Psoas muscle (tissue), 8 donors: ENCODE measurements at places on chromosomes 2 and 18. TPM values are rescaled to one million over a fixed set of nuclear protein-coding genes. Genes with fewer than 3 reads are reported as not detected.

DNA sequence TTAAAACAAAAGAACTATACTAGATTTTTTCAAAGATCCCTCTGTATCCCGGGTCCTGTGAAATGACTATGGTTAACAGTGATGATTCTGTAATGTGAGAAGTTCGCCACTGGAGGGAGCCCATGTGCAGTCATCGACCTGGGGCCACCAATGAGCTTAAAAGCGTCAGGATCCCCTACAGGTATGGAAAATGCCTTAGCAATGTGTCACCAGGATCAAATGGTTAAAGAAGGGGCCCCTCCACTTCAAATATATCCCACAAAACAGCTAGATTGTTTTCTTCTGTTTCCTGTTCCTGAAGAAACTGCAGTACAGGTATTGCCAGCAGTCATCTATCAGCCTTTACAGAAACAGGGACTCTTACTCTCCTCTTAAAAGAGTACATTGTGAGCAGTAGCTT is 15.3 kb downstream of the CHRNA1 start:
- peak; percentile 37 for DNase-seq

- DNase-seq = no peak
These were observed 93.0 kb upstream of the CTDP1 start for GRCh38 chr18:79586436-79587225.

The UGT1A4 gene
- total RNA-seq = not detected

DNA sequence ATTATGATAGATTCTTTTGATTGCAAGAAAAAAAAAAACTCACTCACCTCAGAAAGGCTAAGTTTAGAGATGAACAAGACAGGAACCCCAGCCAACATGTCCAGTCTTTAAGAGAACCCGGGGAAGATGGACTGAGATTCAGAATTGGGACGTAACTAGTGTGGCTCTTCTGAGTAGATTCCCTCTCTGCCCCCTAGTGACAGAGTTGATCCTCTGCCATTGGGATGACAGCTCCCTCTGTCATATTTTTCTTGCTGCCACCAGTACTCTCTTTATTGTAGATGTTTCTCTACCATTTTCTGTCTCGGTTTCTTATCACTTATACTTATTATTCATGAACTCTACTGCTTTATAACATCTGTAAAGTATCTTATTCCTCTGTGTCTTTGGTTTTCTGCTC is 77.7 kb downstream of the GULP1 start:
- no peak for DNase-seq

- no peak for DNase-seq
These were observed 393.9 kb downstream of the LRRTM1 start for GRCh38 chr2:79910643-79911042.

The SCG2 gene
- total RNA-seq = not detected

GRCh38 chr2:128405981-128406613 is 87.4 kb upstream of the HS6ST1 start:
- DNase-seq = no peak

- DNase-seq = no peak
These were observed 21.6 kb upstream of the PDIA6 start for GRCh38 chr2:10834068-10834655.

The GREB1 gene
- 14.6 TPM for total RNA-seq

DNA sequence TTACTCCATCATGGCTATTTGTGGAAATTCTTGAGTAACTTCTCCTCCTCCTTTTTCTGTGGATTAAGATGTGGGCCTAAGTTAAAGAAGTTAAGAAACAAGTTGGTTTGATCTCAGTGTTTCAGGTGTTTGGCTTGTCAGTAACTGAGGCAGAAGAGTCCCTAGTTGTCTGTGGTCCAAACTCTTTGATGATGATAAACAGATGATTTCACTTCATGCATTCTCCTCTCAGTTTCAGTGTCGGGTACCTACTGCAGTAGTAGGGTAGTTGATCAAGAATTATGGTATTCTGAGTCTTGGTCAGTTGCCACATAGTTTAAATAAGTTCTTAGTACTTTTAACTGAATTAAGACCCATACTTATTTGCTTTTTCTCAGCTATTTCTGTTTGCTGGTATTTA is 85.6 kb downstream of the NCOA1 start:
- no peak for DNase-seq

DNA sequence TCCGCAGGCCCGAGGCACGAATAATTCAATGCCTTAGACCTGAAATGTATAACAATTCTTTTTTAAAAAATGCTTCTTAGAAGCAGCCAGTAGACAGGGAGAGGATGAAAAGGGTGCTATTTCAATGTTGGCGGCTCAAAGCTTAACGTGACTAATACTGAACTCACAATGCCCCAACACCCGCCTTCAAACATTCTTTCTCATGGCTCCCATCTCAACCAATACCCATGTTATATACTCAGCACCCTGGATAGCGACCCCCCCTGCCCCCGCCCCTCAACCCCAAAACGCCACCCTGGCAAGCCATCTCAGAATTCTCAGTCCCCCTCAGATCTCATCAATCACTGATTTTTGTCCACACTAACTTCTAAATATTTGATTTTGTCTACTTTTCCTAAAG is 4.4 kb downstream of the FBXO41 start:
- DNase-seq = no peak

The TNFAIP6 gene
- 0.32 TPM for total RNA-seq

The CXCR2 gene
- total RNA-seq = 1.3 TPM

DNA sequence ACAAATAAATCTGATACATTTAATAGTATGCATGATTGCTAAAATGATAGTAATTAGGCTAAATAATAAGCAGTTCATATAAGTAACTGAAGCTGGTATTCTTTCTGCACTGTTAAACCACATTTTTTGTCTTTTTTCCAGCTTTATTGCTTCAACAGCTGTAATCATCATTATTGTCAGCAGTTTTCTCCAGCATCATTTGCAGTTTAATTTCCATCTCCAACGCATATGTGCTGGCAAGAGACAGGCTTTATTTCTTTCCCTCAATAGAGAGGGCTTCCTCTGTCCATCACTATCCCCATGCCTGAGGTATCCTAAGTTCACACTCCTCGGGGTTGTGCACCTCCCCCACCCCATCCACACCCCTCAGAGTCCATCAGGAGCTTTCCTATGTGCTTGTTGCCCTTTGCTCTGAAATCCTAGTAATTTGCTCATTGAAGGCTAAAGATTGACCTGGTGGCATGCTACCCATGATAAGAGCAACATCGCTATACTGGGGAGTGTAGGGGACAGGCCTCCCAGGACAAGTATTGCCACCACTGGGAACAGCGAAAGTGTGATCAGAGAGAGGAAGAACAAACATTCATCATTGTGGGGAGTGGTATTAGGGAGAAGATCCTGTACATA is 37.1 kb downstream of the B4GALT6 start:
- no peak for DNase-seq

The IL36A gene
- not detected for total RNA-seq

DNA sequence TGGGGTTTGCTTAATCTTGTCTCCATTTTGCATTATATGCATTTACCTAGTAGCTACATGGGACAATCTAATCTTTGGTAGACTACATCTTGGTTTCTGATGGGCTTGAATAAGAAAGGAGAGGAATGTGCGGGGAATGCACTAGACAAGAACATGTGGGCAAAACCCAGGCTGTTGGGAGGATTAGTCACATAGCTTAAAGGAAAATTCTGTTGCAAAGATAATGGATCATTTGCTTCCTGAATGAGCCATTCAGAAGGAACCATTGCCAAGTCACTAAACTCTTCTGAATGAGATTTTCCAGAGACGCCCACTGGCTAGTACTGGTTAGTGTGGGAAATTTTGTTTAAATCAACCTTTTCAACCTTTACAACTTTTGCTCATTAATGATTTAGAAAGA is 84.8 kb downstream of the OSBPL6 start:
- no peak for DNase-seq

The ZNF804A gene
- not detected for total RNA-seq

The NTSR2 gene
- not detected for total RNA-seq

DNA sequence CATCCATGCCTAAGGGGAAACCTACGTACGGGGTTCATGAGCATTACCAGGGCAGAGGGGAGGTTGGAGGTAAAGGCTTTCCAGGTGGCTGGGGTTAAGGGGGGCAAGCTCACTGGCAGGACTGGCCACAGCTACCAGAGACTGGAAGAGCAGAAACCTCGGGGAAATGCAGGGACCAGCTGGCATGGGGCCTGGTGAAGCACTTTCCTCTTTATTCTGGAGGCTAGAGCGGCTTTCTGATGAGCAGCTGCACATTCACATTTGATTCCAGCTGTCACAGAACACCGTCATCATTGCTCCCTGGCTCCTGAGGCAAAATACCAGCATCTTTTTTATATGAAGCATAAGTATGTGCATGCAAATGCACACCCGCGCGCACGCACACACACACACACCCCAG is 28.7 kb upstream of the LRRC30 start:
- no peak for DNase-seq

GRCh38 chr2:202377207-202377761 is 1.2 kb downstream of the BMPR2 start:
- peak; percentile 76 for DNase-seq

The SCN9A gene
- 0.36 TPM for total RNA-seq

- DNase-seq = no peak
These were observed 12.7 kb downstream of the KCNF1 start for GRCh38 chr2:10924441-10924840.

DNA sequence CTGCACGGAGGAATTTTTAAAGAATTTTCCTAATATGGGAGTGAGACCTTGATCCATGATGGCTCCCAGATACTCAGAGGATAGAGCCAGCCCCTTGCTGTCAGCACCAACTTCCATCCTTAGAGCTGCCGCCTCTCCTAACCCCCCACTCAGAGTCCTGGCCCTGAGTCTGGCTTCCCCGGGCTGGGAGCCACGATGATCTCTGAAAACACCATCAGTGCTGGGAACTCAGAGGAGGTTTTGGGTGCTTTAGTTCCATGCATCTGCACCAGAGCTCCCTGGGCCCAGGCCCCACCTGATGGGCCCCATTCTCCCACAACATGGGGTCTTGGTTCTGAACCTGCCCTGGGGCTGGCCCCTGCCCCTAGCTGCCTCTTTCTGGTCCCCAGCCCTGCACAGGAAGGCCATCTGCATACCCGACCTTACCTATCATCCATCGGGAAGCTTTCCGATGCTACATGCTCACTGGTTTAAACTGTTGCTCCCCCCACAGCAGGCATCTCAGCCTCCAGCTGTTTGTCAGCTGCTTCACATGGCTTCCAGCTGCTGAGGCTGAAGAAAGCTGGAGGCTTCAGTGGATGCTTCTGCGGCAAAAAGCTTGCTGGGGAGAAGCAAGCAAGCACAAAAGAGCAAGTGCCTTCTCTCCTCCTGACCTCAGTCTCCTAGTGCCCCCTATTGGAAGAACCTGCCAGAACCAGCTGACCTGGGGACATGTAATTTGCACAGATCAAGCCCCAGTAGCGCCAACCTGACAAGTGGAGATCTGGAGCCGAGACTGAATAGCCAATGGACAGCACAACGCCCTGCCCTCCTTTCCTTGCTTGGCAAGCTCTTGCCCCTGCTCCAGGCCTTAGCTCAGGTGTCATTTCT is 24.2 kb upstream of the RHOB start:
- no peak for DNase-seq

The ATL2 gene
- 59.2 TPM for total RNA-seq

DNA sequence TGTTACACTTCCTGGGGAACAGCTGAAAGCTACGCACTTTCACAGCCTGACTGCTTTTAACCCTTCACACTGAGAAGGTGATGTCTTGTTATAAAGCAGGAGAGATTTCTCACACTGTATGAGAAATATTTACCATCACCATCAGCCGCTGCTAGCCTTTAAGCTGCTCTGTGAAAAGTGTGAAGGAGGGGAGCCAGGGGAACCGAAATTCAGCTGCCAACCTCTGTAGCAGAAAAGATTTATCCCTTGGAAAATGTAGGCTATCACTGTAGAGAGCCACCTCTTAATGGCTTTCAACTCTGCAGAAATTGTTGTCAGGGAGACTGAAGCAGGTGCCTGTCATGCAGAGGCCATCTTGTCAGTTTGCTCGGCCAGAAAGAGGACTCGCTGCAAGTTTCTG is 145.3 kb downstream of the SP3 start:
- DNase-seq = no peak

DNA sequence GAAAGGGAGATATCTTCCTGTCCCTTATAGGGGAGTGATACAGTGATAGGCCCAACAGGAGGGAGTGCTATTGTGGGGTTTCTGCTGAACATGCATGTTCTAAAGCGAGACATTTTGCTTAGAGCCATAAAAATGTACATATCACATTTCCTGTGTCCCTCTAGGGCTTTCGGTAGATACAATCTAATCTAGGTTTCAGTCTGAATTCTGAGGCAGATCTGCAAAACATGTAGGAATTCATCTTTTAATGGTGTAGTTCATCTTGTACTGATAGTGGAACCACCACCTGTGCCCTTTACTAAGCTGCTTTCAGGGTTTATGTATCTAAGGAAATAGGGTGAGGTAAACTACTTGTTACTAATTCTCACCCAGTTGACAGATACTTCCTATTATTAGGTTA is 73.8 kb downstream of the SPTBN1 start:
- DNase-seq = no peak

- no peak for DNase-seq
These were observed 82.0 kb upstream of the NEDD4L start for GRCh38 chr18:57961876-57962505.

The GALNT14 gene
- total RNA-seq = 0.54 TPM

GRCh38 chr2:177506505-177506904 is 113.9 kb downstream of the AGPS start:
- no peak for DNase-seq

DNA sequence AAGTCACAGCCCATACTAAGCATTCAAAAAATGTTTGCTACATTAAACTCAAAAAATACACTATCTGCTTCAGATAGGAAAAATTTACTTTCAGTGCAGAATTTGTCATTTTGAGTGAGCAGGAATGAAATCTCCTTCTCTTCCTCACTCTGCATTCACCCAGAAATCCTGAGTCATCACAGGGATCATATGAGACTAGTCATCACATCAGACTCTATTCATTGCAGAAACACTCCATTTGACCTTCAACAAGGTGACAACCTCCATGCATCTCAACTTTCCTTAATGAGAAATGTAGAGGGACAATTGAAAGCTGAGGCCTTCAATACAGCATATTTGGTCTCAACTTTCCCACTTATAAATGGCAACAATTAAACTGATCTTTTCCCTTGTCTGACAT is 130.4 kb upstream of the CYP26B1 start:
- no peak for DNase-seq

DNA sequence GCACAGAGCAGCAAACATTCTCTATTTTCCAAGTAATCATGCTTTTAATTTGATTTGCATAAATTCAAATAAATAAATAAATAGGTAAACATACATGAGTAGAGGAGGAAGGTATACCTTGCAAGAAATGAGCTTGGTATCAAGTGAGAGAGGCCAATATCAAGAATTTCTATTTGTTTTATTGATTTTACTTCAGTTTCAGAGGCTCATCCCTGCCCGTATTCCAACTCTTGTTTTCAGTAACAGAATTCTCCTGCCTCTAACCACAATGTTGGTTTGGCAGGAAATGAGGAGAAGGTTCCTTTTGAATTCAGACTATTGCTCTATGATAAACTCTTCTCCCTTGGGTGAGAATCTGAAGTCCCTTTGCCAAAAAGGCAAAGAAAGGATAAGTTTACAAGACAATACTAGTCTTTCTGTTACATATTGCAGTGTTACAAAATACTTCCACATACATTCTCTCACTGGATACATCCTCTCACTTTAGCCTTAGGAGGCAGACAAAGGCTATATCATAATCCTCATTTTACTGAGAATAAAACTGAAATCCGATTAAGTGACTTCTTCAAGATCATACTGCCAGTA is 68.3 kb upstream of the ZNF397 start:
- no peak for DNase-seq

- DNase-seq = no peak
These were observed 10.3 kb downstream of the EDAR start for GRCh38 chr2:108978709-108979111.

The GALNT1 gene
- total RNA-seq = 52.3 TPM
